ENCODE measurements at places on chromosomes 7 and 10.

DNA sequence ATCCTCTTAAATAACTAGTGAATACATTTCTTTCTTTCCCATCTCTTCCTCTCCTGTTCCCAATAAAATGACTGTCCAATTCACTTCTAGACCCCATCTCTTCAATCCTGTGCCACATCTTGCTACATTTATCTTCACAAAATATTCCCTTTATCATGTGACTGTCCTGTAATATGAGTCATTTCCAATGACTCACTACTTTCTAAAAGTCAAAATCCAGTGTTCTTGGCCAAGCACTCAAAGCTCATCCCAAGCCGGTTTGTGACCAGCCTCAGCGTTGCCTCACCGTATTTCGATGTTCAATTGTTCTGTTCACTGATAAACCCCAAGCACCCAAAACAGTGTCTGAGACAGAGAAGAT, 104.7 kb downstream of the PARD3 start:
- no peak for DNase-seq

GRCh38 chr7:29254591-29254990, 60.0 kb downstream of the CHN2 start:
- no peak for DNase-seq

DNA sequence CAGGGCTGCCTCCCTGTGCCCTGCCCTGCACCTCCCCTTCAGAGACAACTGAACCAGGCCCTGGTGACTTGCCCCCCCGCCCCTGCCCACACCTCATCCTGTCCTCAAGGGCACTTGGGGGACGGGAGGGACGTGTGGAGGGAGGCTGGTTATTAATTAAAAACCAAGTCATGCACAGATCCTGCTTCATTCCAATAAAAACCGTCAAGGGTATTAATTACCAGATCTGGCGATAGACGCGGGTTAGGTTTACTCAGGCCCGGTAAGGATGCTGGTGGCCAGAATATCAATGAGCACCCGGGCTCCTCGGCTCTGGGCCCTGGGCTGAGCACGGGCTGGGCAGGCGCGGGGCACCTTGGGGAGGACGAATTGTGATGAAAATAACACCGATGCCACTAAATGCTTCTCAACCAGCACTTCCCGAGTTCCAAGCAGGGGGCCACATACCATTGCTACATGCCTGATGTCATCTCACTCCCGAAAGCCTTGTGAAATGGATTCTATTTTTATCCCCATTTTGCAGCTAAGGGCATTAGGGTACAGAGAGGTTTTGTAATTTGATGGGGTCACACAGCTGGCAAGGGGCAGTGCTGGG, 24.5 kb upstream of the GTF2IRD1 start:
- no peak for DNase-seq

DNA sequence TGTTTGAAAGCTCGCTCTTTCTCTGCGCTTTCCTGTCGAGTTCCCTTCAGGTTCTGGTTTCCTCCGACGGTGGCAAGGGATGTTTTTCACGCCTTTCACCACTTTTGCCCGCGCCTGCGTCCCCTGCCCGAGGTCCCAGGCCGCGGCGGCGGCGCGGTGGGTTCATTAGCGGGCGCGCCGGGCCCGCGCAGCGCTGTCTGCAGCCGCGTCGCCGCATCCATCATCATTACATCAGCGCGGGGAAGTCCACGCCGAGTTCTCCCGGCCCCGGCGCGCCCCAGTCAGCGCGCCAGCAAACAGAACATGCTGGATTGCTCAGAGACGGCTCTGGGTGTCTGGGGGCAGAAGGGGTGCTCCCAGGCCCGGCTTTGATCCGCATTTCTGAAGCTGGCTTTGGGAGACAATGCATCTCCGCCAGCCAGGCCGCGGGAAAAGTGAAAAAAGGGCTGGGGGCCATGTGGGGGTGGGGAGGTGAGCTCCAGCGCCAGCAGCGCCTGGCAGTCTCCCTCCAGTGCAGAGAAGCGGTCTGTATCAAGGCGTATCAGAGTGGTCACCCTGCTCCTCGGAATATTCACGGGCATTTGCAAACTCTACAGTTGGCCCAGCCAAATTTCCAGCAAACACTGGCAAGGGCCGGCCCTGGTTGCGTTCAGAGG, 8.9 kb downstream of the GLI3 start:
- no peak for DNase-seq

GRCh38 chr10:68628576-68629127, 68.5 kb downstream of the TET1 start:
- no peak for DNase-seq

- DNase-seq = no peak
Measured at GRCh38 chr10:2920168-2920567, 147.2 kb upstream of the PFKP start.

DNA sequence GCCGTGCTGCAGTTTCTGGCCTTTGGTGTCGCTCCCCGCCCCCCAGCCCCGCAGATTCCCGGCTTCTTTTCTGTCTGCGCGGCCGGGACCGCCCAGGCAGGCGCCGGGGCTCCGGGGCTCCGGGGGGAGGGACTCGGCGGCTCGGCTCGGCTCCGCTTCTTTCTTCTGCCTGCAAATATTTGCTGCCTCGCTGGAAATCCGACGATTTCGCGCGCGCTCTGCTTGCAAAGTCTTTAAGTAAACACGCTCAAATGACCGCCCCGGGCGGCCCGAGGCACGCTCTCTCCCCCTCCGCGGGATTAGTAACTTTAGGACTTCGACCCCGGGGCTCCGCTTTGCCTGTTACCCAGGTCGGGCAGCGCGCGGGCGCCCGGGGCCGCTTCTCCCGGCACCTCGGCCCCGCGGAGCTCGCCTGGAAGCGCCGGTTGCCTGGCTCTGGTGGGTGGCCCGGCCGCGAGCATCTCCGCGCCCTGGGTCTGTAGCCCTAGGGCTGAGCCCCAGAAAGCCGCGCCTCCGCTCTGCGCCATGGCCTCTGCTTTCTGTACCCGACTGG, 3.9 kb upstream of the GATA3 start:
- no peak for DNase-seq

DNA sequence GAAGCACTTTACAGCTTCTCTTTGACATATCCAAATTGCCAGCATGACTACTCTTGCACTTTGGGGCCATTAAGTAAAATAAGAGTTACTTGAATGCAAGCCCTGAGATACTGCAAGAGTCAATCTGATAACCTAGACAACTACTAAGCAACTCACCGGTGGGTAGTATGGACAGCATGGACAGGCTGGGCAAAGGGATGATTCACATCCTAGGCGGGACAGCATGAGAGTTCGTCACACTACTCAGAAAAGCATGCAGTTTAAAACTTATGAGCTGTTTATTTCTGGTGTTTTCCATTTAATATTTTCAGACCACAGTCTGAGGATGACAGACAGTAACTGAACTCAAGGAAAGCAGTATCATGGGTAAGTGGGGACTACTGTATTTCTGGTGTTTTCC, 84.0 kb downstream of the ORC5 start:
- DNase-seq = no peak

DNA sequence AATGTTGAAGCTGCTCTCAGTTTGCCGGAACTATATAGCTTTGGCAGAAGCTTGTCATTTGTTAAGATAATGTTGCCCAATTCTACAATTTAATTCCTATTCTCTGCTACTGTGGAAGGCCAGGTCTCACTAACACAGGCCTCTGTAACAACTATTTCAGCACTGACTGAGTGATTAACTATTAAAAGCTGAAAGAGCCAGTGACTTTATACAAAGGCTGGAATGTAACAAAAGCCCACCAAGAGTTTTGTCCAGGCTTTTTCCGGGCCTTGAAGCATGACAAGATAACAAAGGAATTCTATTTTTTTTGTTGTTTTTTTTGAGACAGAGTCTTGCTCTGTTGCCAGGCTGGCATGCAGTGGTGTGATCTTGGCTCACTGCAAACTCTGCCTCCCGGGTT, 795.6 kb downstream of the PHTF2 start:
- DNase-seq = no peak

GRCh38 chr10:71873582-71874211, 22.6 kb upstream of the PSAP start:
- DNase-seq = no peak

- DNase-seq = no peak
Measured at GRCh38 chr10:34408956-34409355, 406.1 kb downstream of the PARD3 start.

DNA sequence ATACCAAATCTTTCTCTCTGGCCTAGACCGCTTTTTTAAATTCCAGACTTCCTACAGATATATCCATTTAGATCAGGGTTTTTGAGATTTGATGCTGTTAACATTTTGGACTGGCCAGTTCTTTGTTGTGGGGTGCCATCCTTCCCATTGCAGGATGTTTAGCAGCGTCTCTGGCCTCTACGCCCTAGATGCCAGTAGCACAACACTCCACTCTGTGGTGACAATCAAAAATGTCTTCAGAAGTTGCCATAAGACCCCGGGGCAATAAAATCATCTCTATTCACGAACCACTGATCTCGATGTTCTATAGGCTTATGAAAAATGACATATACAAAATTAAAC, 46.3 kb downstream of the HDAC9 start:
- no peak for DNase-seq

DNA sequence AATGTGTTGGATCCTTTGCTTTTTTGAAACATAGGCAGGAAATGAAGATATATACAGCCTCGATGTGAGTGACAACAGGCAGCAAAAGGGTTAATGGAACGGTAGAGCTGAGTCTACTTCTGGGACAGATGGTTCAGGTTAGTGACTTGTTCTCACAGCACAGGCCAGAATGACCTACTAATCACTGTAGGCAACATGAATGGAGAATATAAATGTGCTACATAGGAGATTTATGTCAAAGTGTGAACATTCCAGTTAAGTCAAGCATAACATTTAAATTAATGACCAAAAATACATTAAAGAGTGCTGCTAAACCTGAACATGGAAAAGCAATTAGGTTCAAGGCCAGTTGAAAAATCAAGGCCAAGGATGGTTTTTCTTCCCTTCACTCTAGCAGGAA, 235.2 kb downstream of the POU6F2 start:
- no peak for DNase-seq

- no peak for DNase-seq
Measured at GRCh38 chr10:114389426-114389825, 14.9 kb downstream of the AFAP1L2 start.

DNA sequence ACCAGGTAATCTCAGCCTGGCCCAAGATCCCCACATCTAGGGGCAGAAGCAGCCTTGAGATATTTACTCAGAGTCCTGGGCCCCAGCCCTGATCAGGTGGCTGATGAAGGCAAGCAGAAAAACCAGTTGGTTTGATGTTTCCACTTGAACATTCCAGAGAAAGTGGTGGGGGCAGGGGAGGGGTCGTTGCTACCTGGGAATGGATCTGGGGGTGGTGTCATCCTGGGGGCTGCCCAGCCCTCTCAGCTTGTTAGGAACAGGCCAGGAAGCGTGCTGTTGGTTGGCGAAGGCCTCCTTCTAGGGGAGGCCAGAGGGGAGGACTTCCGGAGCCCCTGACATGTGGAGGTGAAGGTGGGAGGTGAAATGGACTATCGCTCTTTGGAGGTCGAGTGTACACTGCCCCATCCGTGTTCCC, 3.7 kb upstream of the ABHD11 start:
- DNase-seq = no peak

DNA sequence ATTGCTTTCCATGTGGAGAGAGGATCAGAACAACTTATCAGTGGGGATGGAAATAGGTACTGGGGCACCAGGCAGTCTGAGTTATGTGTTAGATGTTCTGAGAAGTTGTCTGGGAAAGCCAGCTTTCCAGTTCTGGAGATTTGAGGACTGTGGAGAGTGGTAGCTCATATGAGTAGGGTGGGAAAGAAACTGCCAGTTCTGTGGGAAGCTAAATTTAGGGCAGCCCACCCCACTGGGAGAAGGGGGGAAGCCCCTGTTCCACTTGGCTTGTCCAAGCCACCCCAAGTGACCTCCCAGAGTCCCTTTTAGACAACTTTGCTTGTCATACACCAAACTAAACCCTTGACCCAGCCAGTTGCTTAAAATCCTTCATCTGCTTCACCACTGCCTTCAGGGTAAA, 189.5 kb downstream of the REEP3 start:
- no peak for DNase-seq

- no peak for DNase-seq
Measured at GRCh38 chr10:68423522-68423921, 16.4 kb upstream of the RUFY2 start.

- DNase-seq = no peak
Measured at GRCh38 chr10:132319853-132320653, 11.9 kb upstream of the LRRC27 start.

- no peak for DNase-seq
Measured at GRCh38 chr10:21649454-21649872, 115.4 kb downstream of the MLLT10 start.

DNA sequence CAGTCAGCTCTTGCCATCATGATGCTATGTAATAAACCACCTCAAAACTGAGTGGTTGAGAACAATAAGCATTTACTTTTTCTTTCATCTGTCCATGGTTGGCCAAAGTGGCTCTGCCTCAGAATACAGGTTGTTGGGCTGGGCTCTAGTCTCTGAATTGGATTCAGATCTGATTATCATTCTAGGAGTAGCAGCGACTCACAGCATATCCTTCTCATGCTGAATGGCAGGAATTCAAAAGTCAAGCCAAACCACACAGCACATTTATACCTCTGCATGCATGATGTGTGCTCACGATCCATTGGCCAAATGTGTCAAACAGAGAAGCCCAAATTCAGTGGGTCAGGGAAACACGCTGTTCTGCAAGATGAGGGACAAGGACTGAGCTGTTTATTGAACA, 13.6 kb upstream of the GALNT11 start:
- DNase-seq = no peak

DNA sequence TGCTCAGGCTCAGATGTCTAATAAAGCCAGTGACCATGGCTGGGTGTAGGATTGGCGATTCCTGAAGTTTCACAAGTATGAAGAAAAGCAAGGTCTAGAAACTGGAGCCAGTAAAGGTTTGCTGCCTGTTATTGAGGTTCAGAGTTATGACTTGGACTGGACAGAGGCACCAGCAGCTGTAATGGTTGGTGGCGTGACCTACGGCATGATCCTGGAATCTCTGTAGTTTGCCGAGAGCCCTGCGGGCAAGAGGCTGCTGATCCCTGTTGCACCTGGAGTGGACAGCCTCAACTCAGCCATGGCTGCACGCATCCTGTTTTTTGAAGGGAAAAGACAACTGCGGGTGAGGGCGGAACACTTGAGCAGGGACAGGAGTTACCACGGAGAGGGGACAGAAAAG, 22.4 kb upstream of the SNX13 start:
- no peak for DNase-seq

DNA sequence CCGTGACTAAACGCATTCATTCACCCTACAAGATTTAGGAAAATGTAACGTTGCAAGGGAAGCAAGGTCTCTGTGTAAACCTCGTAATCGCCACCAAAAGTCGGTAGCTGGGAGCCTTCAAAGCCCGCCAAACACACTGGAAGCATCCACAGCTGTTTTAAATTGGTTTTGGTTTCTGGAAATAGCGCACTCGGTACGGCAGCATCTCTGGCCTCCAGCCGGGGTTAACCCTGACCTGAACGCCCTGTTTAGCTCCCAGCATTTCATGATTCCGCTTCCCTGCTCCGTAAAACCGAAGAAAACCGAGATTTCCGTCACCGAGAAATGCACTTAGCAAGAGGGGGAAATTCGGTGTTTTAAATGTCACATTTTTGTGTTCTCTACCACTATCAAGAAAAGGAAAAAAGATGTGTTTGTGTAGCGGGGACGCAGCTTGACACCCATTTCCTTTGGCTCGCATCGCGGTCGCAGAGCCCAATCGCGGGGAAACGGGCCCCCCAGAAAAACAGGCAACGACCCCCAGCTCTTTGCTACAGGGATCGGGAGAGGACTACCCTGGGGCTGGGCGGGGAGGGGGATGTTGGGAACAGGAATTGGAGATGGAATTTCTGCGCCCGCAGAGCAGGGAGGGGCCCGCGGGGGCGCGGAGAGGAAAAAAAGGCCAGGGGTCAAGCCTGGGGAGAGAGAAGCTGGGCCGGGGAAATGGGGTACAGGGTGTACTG, 646 bp downstream of the SGCE start:
- DNase-seq = no peak
